ENCODE measurements at places on chromosomes 12 and 14. TPM values are rescaled to one million over a fixed set of nuclear protein-coding genes. Genes with fewer than 3 reads are reported as not detected.

The TAC3 gene
- total RNA-seq: not detected

GRCh38 chr12:92726850-92727249 lies 24.1 kb downstream of the PLEKHG7 start:
- no peak for DNase-seq

The EXOC3L4 gene
- not detected for total RNA-seq

The PLEKHA5 gene
- 11.7 TPM for total RNA-seq

The ADGRD1 gene
- total RNA-seq: not detected

GRCh38 chr12:95715177-95715576 lies 75.4 kb downstream of the NTN4 start:
- no peak for DNase-seq

GRCh38 chr14:103909531-103910261 lies 18.6 kb upstream of the TDRD9 start:
- DNase-seq: no peak

- no peak for DNase-seq
Observed at GRCh38 chr14:64117671-64118402, 176.3 kb downstream of the ESR2 start.

DNA sequence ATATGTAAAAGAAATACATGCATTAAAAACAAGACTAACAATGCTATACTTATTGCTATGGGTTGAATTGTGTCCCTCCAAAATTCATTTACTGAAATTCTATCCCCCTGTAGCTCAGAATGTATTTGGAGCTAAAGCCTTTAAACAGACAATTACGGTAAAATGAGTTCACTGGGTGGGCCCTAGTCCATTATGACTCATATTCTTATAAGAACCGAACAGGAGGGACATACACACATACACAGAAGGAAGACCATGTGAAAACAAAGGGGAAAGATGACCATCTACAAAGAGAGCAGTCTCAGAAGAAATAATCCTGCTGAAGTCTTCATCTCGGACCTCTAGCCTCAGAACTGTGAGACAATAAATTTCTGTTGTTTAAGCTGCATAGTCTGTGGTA lies 77.1 kb upstream of the ANKS1B start:
- no peak for DNase-seq

The KCNMB4 gene
- 2.2 TPM for total RNA-seq

The FGF23 gene
- total RNA-seq: not detected

The ZC3H14 gene
- total RNA-seq: 45.7 TPM

DNA sequence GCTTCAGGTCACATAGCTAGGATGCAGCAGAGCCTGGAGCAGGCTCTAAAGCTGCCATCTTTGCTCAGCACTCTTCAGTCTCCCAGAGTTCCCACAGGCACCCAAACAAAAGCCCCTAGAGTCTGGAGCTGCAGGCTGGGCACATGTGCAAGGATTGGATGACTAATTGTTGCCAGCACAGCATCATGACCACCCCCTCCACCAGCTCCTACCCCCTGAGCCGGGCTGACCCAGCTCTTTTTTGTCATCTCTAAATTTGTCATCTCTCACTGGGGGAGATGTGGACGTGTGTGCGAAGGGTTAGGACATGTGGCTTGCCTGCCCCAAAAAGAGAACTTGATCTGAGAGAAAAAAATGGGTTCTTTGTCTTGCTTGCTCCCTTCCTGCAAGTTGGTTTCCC lies 4.3 kb upstream of the MMP19 start:
- no peak for DNase-seq

Data from glomerular endothelial cell (primary cell).